ENCODE measurements at places on chromosomes 3 and 15. TPM values are rescaled to one million over a fixed set of nuclear protein-coding genes. Genes with fewer than 3 reads are reported as not detected.

The PIAS1 gene
- total RNA-seq, result 114 TPM

The RAD51 gene
- 2.8 TPM for total RNA-seq

The AP3B2 gene
- 0.46 TPM for total RNA-seq

The SLC26A6 gene
- 18.1 TPM for total RNA-seq

The PPM1L gene
- 25.6 TPM for total RNA-seq

The SLC24A5 gene
- total RNA-seq, result not detected

- DNase-seq, result no peak
These were observed 1.3 kb downstream of the HHLA2 start for GRCh38 chr3:108297647-108298046.

- no peak for DNase-seq
These were observed 1.1 kb upstream of the RBMS3 start for GRCh38 chr3:29279806-29280205.

- no peak for DNase-seq
These were observed 43.9 kb downstream of the ZNF148 start for GRCh38 chr3:125331243-125331642.

DNA sequence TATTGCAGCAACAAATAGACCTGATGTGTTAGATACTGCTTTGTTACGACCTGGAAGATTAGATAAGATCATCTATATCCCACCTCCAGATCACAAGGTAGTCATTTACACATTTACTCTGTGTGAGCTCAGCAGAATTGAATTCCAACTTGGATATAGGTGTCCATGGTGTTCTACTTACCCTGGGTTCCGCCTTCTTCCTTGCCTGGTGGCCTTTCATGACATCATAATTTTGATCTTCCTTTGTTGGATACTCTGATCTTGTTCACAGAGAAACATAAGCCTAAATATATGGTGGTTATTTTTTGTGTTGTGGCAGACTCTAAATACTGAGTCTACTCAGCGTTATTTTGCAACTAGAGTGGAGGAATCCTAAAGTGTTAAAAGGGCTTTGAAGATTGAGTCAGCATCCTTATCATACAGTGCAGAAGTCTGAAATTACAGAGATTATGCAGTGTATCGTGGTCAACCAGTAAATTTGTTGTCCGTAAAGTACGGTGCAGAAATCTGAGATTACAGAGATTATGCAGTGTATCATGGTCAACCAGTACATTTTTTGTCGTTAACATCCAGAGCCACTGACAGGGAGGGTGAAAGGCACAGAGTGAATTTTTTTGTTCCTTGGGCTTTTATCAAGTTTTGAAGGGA is 39.1 kb upstream of the GATM start:
- DNase-seq, result no peak
